Spinal cord (tissue), 10 donors: ENCODE measurements at places on chromosomes 5 and 9. TPM values are rescaled to one million over a fixed set of nuclear protein-coding genes. Genes with fewer than 3 reads are reported as not detected.

- H3K27ac ChIP-seq: no peak overlapping the region
- peaks cover 21% of the 10 kb centered on the region for H3K36me3 ChIP-seq
- no peak overlapping the region for H3K4me3 ChIP-seq
Measured at GRCh38 chr9:123089040-123089439, 55.6 kb downstream of the GPR21 start.

- no peaks in the 10 kb centered on the region for H3K36me3 ChIP-seq
- H3K27me3 ChIP-seq: no peaks in the 10 kb centered on the region
Measured at GRCh38 chr5:170434966-170435605, 45.9 kb upstream of the KCNMB1 start.

DNA sequence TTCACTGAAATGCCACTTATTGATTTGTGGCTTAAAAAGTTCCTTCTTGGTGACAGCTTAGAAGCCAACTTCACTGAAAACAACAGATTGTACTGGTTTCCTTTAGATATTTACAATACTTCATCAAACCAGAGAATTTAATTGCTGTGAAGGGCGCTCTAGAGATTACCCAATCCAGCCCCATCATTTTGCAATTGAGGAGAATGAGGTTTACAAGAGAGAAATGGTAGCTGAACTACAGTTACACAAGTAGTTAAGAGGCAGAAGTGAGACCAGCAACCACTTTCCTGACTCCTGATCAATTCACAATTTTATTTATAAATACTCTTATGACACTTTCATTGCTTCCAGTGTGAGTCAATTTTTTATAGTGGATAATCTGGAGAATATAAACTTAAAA lies 103.5 kb upstream of the APC start:
- H3K27ac ChIP-seq: no peak overlapping the region
- no peaks in the 10 kb centered on the region for H3K27me3 ChIP-seq
- no peaks in the 10 kb centered on the region for H3K36me3 ChIP-seq
- H3K4me1 ChIP-seq: peaks cover 7% of the 10 kb centered on the region
- no peak overlapping the region for H3K4me3 ChIP-seq

DNA sequence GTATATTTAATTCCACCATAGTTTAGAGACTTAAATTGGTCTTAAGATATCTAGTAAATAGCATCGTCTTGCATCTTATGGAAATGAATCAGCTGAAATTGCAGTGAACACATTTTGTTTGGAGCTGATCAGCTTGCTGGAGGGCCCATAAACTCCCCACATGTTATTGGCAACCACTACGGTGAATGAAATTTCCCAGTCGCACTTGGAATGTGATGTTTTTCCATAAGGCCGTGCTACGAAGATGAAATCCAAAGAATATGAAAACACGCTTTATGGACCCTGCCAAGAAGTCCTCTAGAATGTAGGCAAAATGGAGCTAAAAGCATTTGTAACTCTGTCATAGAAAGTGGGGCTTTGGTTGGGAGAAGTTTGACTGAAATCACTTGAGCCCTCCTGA lies 572.1 kb downstream of the ACTL7B start:
- peak; percentile 79 for DNase-seq
- H3K27ac ChIP-seq: no peak overlapping the region
- H3K36me3 ChIP-seq: no peaks in the 10 kb centered on the region
- no peaks in the 10 kb centered on the region for H3K4me1 ChIP-seq
- H3K27me3 ChIP-seq: no peaks in the 10 kb centered on the region

GRCh38 chr5:131795228-131795627 lies 1.6 kb downstream of the FNIP1 start:
- no peaks in the 10 kb centered on the region for H3K36me3 ChIP-seq
- peaks cover 10% of the 10 kb centered on the region for H3K4me1 ChIP-seq
- no peaks in the 10 kb centered on the region for H3K27me3 ChIP-seq
- H3K4me3 ChIP-seq: peak overlapping the region; percentile 92
- no peak overlapping the region for H3K27ac ChIP-seq
- no peak for DNase-seq

GRCh38 chr5:59128646-59129290 lies 545.9 kb downstream of the RAB3C start:
- H3K27ac ChIP-seq: peak overlapping the region; percentile 92
- no peak overlapping the region for H3K4me3 ChIP-seq
- no peaks in the 10 kb centered on the region for H3K36me3 ChIP-seq
- H3K4me1 ChIP-seq: peaks cover 18% of the 10 kb centered on the region
- no peaks in the 10 kb centered on the region for H3K27me3 ChIP-seq

DNA sequence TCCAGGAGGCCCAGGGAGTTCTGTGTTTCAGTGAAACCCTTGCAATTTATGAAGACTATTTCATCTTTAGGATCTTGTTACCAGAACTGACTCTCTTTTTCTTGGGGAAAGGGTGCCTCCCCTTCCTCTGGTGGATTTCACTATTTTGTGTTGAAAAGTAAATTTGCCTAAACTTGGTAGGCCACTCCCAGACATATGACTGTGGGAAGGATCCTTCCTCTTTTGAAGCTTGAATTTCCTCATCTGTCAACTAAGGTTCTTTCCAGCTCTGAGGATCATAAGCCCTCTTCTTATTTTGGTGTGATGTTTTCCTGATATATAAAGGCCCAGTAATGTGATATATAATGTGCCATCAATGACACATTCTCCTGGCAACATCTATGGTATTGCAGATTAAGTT lies 59.1 kb upstream of the ZFAND5 start:
- no peak overlapping the region for H3K4me3 ChIP-seq
- no peaks in the 10 kb centered on the region for H3K4me1 ChIP-seq

DNA sequence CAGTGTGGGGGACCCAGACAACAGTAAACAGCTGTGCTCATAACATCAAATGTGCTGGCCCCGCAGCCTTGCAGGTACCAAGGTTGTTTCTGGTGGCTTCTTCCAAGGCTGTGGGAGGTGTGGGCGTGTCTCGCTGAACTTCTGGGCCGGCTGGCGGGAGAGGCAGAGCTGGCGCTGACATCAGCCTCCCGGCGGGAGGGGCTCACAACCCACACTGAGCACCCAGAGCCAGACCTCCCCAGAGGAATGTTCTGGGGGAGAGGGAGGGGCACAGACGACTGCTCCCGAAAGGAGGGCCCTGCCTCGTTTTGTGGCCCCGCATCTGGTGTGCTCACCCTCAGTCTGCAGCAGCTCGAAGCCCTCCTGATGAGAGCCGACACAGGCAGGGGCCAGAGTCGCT lies 6.9 kb upstream of the SLC12A7 start:
- no peaks in the 10 kb centered on the region for H3K36me3 ChIP-seq
- no peak overlapping the region for H3K27ac ChIP-seq
- H3K4me3 ChIP-seq: no peak overlapping the region
- H3K27me3 ChIP-seq: no peaks in the 10 kb centered on the region
- DNase-seq: no peak

DNA sequence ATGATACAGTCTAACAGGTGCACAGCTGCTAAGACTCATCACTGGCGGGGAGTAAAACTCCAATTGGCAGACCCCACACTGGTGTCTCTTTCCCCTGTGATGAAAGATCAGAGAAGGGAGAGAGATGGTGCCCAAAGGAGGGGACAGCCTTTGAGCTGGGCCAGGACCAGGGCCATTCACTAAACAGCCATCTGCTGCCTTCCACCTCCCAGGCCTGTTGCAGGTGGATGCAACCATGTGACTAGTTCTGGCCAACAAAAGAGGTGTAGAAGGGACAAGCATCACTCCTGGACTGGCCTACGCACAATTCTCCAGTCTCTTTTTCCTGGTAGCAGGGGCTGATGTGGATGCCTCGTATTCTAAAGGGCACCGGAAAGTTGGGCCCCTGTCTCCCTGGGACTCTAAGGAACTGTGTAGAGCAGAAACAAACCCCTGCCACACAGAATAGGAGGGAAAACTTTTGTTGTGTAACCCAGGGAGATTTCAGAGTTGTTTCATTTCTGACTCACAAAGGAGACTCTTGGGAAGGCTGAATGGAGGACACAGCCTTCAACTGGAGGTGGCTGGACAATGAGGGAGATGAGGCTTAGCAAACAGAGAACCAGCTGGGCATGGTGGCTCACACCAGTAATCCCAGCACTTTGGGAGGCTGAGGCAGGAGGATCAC lies 26.9 kb downstream of the TNIP1 start:
- H3K27ac ChIP-seq: no peak overlapping the region
- H3K4me3 ChIP-seq: no peak overlapping the region
- H3K36me3 ChIP-seq: peaks cover 37% of the 10 kb centered on the region
- no peak for DNase-seq

DNA sequence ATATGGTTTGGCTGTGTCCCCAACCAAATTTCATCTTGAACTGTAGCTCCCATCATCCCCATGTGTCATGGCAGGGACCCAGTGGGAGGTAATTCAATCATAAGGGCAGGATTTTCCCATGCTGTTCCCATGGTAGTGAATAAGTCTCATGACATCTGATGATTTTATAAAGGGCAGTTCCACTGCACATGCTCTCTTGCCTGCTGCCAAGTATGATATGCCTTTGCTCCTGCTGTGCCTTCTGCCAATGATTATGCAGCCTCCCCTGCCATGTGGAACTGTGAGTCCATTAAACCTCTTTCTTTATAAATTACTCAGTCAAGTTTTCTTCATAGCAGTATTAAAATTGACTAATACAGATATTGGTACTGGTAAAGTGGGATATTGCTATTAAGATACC lies 42.4 kb downstream of the MARCHF11 start:
- DNase-seq: no peak
- no peak overlapping the region for H3K27ac ChIP-seq
- no peak overlapping the region for H3K4me3 ChIP-seq

Gene AK3
- 52.2 TPM for total RNA-seq

GRCh38 chr5:136062366-136063274 lies 33.8 kb downstream of the TGFBI start:
- no peak for DNase-seq
- H3K36me3 ChIP-seq: peaks cover 2% of the 10 kb centered on the region
- no peak overlapping the region for H3K4me3 ChIP-seq

- H3K4me1 ChIP-seq: no peaks in the 10 kb centered on the region
- no peak for DNase-seq
- H3K27ac ChIP-seq: no peak overlapping the region
Measured at GRCh38 chr5:6402939-6403338, 24.6 kb upstream of the MED10 start.

DNA sequence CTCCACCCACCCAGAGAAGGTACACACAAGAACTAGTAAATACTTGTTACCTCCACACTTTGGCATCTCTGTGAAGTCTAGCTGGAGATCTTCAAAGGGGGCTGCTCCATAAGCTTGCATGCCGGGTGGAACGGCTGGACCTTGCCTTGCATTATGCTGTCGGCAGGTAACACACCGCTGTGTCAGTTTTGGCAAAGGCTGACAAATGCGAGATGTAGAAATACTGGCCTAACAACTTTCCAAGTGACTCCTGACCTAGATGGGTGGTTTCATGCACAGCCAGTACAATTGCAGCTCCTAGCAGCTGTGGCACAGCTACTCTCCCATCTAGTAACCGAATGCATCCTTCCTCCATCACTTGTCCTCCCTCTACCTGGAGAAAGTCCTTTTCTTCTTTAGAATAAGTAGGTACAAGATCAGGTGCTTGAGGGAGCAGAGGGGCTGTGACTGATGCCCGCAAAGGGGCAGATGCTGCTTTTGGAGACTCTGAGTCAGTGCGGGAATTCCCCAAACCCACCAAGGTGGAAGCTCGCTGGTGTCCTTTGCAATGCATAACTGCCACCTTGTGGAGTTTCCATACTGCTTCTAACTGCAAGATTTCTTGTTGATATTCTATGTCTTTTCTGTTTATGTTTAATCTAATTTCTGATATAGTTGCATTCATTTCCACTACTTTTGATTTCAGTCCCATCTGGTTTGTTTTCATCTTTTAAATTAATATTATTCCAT lies 78.4 kb downstream of the TMEM161B start:
- DNase-seq: no peak
- no peaks in the 10 kb centered on the region for H3K27me3 ChIP-seq
- no peak overlapping the region for H3K4me3 ChIP-seq
- H3K27ac ChIP-seq: peak overlapping the region; percentile 16
